ENCODE measurements at places on chromosomes 1 and 21.

GRCh38 chr1:96487394-96487793 lies 234.2 kb upstream of the PTBP2 start:
- DNase-seq: no peak

GRCh38 chr1:161771161-161771560 lies 5.0 kb downstream of the ATF6 start:
- no peak for DNase-seq

GRCh38 chr1:20725189-20726117 lies 7.0 kb downstream of the SH2D5 start:
- DNase-seq: no peak

GRCh38 chr1:23916209-23917131 lies 3.3 kb upstream of the CNR2 start:
- peak; percentile 84 for DNase-seq

GRCh38 chr21:37496972-37497371 lies 130.4 kb downstream of the DYRK1A start:
- DNase-seq: no peak

DNA sequence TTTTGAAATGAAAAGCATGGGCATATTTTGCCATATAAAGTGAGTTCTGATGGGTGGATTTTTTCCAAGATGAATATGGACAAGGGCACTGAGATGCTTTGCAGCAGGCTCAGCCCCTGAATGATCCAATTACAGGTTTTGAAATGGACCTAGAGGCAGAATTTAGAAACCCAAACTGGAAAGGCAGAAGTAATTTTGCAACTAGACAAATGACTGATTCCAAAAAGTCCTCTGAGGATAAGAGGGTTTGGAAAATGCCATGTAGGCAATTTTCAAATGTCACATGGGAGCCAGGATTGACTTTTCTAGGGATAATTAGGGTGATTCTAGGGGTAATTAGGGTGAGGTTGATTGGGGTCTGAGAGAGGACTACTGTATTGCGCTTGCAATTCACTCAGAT lies 148.9 kb upstream of the ZNF648 start:
- no peak for DNase-seq

DNA sequence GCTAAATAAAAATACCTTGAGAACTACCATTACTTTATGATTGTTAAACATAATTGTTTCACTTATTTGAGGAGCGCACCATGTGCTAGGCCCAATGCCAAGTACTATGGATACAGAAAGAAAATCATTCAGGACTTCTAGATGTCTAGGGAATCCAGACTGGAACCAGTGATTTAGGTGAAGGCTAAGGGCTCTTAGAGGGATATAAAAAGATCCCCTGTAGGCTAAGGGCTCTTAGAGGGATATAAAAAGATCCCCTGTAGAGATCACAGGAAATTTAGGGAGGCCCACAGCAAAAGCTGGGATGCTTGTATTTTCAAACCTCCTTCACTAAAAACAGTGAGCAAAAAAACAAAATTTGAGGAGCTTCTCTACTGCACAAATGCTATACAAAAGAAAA lies 6.7 kb downstream of the TOR1AIP2 start:
- no peak for DNase-seq

- DNase-seq: no peak
Measured at GRCh38 chr1:228401782-228402640, 4.6 kb downstream of the TRIM11 start.

- no peak for DNase-seq
Measured at GRCh38 chr1:205272536-205272935, 44.8 kb downstream of the TMCC2 start.

- no peak for DNase-seq
Measured at GRCh38 chr1:82220754-82221153, 420.0 kb downstream of the ADGRL2 start.

DNA sequence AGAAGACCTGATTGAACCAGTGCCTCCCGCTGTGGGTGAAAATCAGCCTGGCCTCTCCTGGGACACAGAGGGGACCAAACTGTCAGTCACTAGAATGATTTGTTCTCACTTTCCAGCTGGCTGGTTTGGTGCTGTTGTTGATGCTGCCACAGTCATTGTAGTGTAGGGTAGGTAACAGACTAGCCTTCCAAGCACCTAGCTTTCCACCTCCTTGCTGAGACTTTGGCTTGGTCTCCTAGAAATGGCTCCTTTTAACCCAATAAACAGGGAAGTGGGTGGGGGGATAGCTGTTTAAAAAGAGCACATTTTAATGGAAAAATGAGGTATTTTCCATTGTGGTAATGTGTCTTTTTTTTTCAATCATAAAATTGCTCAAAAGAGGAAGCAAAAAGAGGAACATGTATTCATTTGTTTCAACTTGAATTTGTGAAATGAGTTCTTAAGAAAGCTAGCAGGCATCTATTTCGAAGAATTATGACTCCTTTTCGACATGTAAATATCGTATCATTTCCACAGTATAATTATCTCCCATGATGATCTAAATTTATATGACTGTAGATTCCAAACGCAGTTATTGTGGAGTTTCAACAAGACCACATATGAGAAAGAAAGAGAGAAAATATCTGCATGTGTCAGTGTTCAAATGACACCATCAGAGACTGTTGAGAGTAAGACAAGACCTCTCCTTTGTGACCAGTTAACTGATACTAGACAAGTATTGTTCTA lies 190.1 kb downstream of the HLX start:
- DNase-seq: no peak

- DNase-seq: no peak
Measured at GRCh38 chr1:117610036-117610435, 4.2 kb downstream of the TENT5C start.

GRCh38 chr1:205532996-205533735 lies 28.7 kb downstream of the CDK18 start:
- no peak for DNase-seq

GRCh38 chr1:88488237-88488636 lies 195.8 kb upstream of the PKN2 start:
- no peak for DNase-seq

DNA sequence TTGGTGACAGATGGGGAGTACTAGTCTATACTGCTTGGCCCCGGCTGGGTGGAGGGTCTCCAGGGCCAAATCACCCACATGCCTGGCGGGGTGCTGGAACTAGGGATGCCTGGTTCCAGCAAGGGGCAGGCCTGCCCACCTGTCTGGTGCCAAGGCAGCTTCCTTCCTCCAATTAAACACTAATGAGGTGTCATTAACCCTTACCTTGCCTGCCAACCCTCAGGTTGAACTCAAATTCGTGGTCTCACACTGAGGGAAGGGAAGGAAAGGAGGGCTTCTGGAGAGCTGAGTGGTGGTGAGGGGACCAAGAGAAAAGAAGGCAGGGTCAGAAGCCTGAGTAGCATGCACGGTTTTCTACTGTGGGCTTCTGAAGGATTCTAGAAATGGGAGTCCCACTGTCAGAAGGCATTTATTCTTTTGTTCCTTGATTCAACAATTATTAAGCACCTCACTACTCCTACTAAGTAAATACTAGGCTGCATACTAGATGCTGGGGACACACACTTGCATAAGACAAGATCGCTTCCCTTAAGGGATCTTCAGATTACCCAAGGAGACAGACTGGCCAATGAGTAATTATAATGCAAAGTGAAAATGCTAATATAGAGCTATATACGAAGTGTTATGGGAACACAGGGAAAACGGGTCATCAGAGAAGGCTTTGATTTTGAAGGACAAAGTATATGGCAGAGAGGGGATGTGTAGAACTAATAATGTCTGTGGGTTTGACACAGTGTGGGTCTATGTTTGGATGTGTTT lies 5.9 kb upstream of the EFNA3 start:
- no peak for DNase-seq

GRCh38 chr1:165915932-165916348 lies 88.5 kb downstream of the UCK2 start:
- DNase-seq: no peak

GRCh38 chr1:10819198-10819901 lies 22.9 kb upstream of the CASZ1 start:
- DNase-seq: no peak

DNA sequence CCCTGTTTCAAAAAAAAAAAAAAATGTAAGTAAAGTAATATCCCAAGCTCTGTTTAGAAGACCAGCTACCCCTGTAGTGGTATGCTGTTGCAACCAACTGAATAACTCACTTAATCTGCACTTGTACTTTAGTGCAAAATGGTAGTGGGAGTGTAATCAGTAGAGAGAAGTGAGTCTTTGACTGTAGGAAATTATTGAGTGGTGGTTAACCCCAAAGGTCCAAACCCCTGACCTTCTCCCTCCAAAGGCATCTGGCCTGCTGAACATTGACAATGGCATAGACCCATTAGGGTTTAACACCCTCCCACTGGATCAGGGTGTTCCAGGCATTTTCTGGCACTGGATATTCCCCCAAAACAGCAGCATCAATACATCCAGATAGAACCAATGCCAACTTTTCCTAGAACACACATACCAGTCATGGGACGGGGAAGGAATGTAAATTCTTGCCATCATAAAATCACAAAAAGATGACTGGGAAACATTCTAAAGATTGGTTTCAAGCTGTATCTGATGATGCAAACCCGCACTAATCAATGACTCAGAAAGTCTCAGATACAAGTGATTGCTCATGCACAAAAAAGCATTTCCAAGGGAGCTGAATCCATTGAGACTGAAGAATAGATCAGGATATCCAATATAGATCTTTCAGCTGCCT lies 110.3 kb downstream of the MRPL39 start:
- no peak for DNase-seq

GRCh38 chr1:35044431-35044830 lies 12.7 kb upstream of the ZMYM6 start:
- DNase-seq: no peak

DNA sequence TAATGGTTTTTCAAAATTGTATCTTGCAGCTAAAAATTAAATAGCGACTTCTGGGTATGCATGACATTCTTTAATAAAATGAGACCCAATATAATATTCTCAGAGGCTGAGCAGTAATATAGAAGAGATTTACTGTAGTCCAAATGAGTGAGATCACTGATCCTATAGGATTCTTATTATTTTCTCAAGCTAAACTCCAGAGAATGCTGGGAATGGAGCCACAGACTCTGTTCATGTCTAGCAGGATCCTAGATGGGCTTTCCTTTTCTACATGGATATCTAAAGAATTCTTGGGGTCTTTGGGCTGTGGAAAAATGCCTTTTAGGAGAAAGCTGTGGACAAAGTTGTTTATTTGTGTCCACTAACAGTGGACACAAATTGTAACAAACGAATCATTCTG lies 150.7 kb upstream of the ZNF644 start:
- no peak for DNase-seq

DNA sequence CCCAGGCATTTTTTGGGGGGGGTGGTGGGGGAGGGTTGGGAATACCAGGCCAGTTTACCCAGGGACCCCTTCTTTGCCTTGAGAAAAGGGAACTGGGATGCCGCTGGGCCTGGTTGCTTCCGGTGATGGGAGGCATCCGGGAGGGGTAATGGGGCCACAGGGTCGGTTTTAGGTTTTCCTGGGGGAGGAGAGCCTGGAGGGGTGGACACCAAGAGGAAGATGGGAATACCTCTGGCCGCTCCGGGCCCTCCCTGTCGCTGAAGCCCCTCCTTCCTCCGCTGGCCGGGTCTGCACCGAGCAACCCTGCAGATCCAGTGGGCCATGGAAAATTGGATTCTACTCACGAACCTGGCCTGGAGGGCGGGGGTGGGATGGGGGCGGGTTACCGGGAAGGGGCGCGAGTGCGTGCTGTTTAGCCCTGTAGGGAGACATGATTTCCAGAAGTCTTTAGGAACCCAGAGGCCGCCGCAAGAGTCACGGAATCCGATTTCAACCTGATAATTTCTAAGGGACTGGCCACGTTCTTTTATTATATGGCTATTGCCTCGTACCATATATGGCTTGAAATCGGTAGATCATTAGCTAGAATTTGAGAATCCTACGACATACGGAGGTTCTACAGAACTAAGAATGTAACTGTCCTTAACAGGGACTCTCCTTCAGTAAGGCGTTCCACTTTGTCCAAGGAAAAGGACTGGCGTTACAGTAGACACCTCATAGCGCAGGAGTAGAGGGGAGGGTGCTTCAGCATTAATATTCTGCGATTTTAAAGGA lies 749 bp downstream of the AKIRIN1 start:
- peak; percentile 25 for DNase-seq

DNA sequence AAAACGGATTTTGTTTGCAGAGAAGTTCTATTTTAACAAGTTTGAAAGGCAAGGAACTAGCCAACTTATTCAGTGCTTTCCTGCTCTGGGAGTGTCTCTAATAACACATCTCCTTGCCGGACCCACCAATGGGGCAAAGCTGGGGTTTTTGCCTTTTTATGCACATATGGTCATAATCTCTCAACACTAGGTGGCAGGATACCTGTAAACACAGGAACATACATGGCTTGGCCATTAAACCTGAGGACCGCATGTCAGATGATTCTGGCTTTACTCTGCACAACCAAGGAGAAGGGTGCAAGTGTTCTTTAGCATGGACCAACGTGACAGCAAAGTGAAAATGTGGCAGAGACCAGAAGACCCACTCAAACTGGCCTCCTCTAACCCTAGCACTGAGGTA lies 4.9 kb downstream of the TMEM9 start:
- DNase-seq: no peak

DNA sequence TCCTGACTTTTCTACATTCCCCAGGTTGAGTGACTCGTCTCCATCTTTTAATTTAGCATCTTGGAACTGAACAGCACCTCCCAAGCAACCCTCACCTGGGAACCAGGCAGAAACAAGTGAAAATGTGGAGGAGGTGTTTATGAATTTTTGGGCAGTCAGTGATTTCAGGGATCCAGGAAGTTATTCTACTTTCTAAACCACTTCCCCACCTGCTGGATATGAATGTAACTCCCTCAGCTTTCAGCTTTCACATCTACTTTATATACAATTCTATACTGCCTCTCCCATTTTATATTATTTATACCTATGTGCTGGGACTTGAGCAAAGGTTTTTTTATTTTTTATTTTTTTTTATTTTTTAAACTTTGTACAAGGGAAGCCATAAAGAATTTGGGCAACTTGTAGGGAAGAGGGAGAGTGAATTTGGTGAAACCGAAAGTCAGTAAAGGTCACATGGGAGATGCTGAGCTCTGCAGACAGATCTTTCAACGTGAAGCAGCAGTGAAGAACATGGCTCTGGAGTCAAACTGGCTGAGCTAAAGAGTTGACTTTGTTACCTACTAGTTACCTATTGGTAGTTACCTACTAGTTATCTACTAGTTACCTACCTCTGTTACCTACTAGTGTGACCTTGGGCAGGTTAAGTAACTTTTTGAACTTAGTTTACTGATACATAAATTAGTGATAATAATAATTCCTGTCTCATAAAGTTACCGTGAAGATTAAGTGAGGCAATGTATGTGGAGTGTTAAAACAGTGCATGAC lies 45.5 kb downstream of the DDR2 start:
- no peak for DNase-seq

DNA sequence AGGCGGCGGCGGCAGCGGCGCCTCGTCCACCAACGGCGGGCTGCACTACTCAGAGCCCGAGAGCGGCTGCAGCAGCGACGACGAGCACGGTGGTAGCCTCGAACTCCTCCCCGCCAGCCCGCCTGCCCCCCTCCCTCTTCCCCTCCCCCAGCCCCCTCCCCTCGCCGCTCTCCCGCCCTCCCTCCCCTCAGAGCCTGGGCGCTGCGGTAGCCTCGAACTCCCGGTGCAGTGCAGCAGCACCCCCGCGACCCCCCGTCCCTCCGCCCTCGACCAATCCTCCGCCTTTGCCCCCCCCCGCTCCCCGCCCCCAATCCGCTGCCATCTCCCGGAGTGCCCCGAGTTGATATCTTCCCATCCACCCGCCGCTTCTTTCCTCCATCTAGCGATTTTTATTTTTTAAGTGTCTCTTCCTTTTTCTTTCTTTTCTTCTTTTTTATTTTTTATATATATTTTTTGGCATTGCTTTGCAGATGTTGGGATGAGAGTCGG lies 516 bp downstream of the RCOR3 start:
- DNase-seq: peak; percentile 67

GRCh38 chr21:35178827-35179226 lies 129.7 kb upstream of the RUNX1 start:
- no peak for DNase-seq

- DNase-seq: no peak
Measured at GRCh38 chr1:214400131-214400530, 119.2 kb downstream of the SMYD2 start.
